ENCODE measurements at places on chromosomes 2 and 18. TPM values are rescaled to one million over a fixed set of nuclear protein-coding genes. Genes with fewer than 3 reads are reported as not detected.
A peak's percentile ranks its signal among the peaks of the same experiment; 100 is the strongest.

RNU2-63P gene
- not detected for total RNA-seq

SPP2 gene
- not detected for total RNA-seq

ASPRV1 gene
- 0.33 TPM for total RNA-seq

SERPINB2 gene
- total RNA-seq: 0.94 TPM

QPCT gene
- total RNA-seq: 1.1 TPM

DNA sequence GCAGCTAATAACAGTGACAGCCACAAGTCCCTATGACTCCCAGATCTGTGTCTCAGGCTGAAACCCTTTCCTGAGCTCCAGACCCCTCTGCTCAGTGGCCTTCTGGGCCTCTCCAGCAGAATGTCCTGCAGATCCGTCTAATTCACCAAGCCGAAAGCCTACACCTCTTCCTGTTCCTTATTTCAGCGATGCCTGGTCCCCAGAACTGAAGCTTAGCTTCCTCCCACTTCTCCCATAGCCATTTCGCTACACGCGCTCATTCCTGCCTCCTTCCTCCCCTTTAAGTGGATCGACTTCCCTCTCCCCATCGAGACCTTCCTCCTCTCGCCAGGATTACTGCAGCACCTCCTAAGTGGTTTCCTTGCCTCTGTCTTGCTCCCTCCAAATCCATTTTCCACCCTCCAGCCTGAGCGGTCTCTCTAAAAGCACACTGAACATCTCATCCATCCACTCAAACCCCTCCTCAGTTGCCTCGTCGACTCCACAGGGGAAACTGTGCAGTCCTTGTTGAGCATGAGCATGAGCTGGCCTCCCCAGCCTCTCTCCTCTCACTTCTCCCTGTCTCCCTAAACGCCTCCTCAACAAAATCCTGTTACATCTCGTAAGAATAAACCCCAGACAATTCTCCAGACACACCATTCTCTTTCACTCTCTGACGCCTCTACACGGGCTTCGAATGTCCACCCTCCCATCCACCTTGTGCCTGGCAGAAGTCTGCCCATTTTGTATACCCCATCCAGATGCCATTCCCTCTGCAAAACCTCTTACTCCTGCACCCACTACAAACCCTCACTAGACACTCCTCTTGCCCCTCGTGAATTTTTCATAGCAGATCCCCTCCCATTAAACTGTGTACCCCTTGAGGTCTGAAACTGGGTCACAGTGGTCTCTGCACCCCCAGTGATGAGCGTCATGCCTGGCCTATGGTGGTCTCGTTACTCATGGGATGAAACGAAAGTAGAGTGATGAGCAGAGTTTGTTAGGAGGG, 232.6 kb downstream of the ATAD2B start:
- no peak overlapping the region for H3K27ac ChIP-seq
- H3K4me3 ChIP-seq: no peak overlapping the region
- no peaks in the 10 kb centered on the region for H3K4me1 ChIP-seq
- DNase-seq: no peak
- no peaks in the 10 kb centered on the region for H3K27me3 ChIP-seq

DNA sequence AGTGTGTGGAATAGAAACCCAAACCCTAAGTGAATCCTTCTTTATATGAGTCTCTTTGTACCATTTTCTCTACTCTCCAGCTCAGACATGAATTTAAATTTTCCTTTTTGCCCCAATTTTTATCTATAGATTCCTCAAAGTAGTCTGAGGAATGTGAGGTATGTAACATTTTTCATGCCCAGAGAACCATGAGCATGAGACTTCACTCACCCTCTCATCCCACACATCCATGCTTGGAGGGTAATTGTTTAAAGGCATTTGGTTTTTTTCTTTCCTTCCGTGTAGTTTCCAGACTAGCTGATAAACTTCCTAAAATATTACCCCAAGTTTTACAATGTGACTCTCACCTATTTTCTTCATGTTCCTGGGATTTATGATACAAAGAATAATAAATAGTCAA, 2056.8 kb upstream of the CELF4 start:
- no peaks in the 10 kb centered on the region for H3K36me3 ChIP-seq
- H3K4me1 ChIP-seq: no peaks in the 10 kb centered on the region
- no peak overlapping the region for H3K4me3 ChIP-seq
- H3K27ac ChIP-seq: no peak overlapping the region
- H3K27me3 ChIP-seq: no peaks in the 10 kb centered on the region

DNA sequence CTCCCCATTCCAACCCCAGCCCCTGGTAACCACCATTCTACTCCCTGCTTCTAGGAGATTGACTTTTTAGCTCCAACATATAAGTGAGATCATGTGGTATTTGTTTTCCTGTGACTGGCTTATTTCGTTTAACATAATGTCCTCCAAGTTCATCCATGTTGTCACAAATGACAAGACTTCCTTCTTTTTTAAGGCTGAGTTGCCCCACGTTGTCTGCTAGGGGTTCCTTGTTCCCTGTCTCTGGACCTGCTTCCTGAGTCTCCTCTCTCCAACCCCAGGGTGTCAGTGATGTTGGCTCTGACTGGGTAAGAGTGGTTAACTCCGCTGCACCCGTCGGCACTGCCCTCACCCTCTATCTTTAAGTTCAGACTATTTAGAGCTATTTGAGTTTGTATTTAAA, 175.2 kb downstream of the SH3RF3 start:
- H3K4me1 ChIP-seq: peaks cover 24% of the 10 kb centered on the region
- no peak overlapping the region for H3K27ac ChIP-seq
- H3K36me3 ChIP-seq: no peaks in the 10 kb centered on the region
- no peak overlapping the region for H3K4me3 ChIP-seq
- DNase-seq: no peak
- no peaks in the 10 kb centered on the region for H3K27me3 ChIP-seq

- H3K4me1 ChIP-seq: no peaks in the 10 kb centered on the region
- peak overlapping the region; percentile 17 for H3K4me3 ChIP-seq
- H3K36me3 ChIP-seq: no peaks in the 10 kb centered on the region
- H3K27ac ChIP-seq: no peak overlapping the region
- DNase-seq: no peak
- no peaks in the 10 kb centered on the region for H3K27me3 ChIP-seq
Observed at GRCh38 chr18:74803769-74804168, 206.1 kb downstream of the ZNF407 start.

GRCh38 chr2:64637000-64637635, 16.6 kb downstream of the SERTAD2 start:
- H3K4me1 ChIP-seq: peaks cover 57% of the 10 kb centered on the region
- no peaks in the 10 kb centered on the region for H3K27me3 ChIP-seq
- H3K4me3 ChIP-seq: no peak overlapping the region
- H3K36me3 ChIP-seq: peaks cover 36% of the 10 kb centered on the region

GRCh38 chr18:56575819-56576663, 62.4 kb downstream of the TXNL1 start:
- H3K27me3 ChIP-seq: no peaks in the 10 kb centered on the region
- peaks cover 29% of the 10 kb centered on the region for H3K4me1 ChIP-seq
- H3K27ac ChIP-seq: peak overlapping the region; percentile 75
- H3K36me3 ChIP-seq: no peaks in the 10 kb centered on the region
- H3K4me3 ChIP-seq: no peak overlapping the region
- DNase-seq: no peak

GRCh38 chr2:9821805-9822445, 21.3 kb upstream of the TAF1B start:
- no peaks in the 10 kb centered on the region for H3K36me3 ChIP-seq
- peak; percentile 55 for DNase-seq
- no peaks in the 10 kb centered on the region for H3K27me3 ChIP-seq
- no peak overlapping the region for H3K4me3 ChIP-seq
- H3K27ac ChIP-seq: no peak overlapping the region

DNA sequence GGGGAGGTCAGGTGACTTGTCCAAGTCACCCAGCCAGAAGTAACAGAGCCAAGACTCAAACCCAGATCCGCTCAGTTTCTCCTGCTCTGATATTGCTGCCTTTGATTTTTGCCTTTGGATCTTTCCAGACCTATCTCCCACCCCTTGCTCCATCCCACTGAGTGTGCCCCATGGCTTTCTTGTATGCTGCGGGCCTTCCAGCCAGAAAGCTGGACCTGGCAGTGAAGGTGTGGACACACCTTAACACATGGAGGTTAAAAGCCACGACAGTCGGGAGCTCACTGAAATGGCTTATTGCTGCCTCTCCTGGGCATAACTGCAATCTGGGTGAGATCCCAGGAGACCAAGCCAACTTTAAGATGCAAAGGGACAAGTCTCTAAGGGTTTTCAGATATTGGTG, 86.7 kb downstream of the LONRF2 start:
- H3K4me3 ChIP-seq: no peak overlapping the region
- H3K36me3 ChIP-seq: no peaks in the 10 kb centered on the region
- DNase-seq: no peak
- no peak overlapping the region for H3K27ac ChIP-seq

- H3K4me1 ChIP-seq: no peaks in the 10 kb centered on the region
- H3K36me3 ChIP-seq: no peaks in the 10 kb centered on the region
- no peaks in the 10 kb centered on the region for H3K27me3 ChIP-seq
- H3K4me3 ChIP-seq: no peak overlapping the region
Observed at GRCh38 chr2:199484927-199485326, 27.2 kb upstream of the SATB2 start.

GRCh38 chr2:175251425-175252041, 70.0 kb upstream of the ATP5MC3 start:
- H3K4me3 ChIP-seq: no peak overlapping the region
- no peak for DNase-seq
- H3K36me3 ChIP-seq: no peaks in the 10 kb centered on the region
- H3K27me3 ChIP-seq: no peaks in the 10 kb centered on the region
- H3K27ac ChIP-seq: no peak overlapping the region

DNA sequence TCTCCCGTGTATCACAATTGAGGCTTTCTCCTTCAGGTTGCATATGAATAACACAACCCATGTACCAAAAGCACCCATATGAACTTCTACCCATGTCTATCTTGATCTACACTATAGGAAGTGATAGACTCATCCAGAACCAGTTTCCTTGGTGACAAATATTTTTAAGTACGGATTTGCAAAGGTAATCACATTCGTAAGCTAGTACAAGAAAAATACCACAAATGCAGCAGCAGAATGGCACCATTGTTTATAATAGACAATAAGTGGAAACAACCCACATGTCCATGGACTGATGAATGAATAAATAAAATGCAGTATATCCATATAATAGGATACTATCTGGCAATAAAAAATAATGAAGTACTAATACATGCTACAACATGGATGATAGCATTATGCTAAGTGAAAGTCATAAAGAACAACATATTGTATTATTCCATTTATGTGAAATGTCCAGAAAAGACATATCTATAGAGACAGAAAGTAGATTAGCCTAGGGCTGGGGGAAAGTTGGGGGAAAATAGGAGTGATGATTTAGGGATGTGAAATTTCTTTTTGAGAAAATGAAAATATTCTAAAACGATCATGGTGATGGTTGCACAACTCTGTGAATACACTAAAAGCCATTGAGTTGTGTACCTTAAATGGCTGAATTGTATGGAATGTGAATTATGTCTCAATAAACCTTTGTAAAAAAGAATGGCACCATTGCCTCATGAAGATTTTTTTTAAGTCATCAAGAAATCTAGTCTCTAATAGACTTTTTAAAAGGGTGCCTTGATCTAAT, 3.4 kb upstream of the CCDC88A start:
- no peaks in the 10 kb centered on the region for H3K36me3 ChIP-seq
- no peaks in the 10 kb centered on the region for H3K27me3 ChIP-seq
